Esophagus muscularis mucosa (tissue), 4 donors: ENCODE measurements at places on chromosomes 2 and 18. TPM values are rescaled to one million over a fixed set of nuclear protein-coding genes. Genes with fewer than 3 reads are reported as not detected.

DNA sequence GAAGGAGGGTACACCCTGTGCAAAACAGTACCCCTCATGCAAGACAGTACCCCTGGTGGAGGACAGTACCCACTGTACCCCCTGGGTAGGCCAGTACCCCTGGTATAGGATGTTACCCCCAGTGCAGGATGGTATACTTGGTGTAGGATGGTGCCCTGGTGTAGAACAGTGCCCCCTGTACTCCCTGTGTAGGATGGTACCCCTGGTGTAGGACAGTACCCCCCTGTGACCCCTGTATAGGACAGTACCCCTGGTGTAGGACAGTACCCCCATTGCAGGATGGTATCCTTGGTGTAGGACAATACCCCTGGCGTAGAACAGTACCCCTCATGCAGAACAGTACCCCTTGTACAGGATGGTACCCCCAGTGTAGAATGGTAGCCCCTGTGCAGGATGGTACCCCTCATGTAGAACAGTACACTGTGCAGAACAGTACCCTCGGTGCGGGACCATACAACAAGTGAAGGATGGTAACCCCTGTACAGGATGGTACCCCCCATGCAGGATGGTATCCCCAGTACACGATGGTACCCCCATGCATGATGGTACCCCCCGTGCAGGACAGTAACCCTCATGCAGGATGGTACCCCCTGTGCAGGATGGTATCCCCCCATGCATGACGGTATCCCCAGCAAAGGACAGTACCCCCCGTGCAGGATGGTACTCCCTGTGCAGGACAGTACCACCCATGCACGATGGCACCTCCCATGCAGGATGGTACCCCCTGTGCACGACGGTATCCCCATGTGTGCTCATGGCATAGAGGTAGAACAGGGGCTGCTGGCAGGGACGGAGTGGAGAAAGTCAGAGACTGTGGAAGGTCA, 248.0 kb downstream of the DCDC2C start:
- DNase-seq = peak; percentile 42

GRCh38 chr18:49786019-49786720, 27.2 kb downstream of the ACAA2 start:
- no peak for DNase-seq

- no peak for DNase-seq
Observed at GRCh38 chr18:62201870-62202269, 14.8 kb downstream of the RELCH start.

- no peak for DNase-seq
Observed at GRCh38 chr2:61816480-61817355, 37.1 kb downstream of the FAM161A start.

- DNase-seq = no peak
Observed at GRCh38 chr2:203359450-203359849, 31.3 kb downstream of the ABI2 start.

DNA sequence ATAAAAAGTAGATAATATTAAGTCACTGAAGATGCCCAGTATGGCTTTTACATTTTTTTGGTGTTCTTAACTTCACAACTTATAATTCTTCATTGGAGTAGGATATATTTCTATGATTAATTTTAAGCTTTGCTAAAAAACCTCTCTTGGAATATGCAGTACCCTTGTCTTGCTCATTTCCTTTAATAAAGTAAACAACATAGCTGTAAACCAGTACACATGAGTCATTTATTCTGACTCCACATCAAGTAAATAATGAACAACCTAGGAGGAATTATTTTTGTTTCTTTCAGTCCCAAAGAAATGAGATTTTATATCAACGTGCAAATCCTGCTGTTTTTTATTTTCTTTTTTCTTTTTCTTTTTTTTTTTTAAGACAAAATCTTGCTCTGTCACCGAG, 869.1 kb downstream of the CNTNAP5 start:
- no peak for DNase-seq

DNA sequence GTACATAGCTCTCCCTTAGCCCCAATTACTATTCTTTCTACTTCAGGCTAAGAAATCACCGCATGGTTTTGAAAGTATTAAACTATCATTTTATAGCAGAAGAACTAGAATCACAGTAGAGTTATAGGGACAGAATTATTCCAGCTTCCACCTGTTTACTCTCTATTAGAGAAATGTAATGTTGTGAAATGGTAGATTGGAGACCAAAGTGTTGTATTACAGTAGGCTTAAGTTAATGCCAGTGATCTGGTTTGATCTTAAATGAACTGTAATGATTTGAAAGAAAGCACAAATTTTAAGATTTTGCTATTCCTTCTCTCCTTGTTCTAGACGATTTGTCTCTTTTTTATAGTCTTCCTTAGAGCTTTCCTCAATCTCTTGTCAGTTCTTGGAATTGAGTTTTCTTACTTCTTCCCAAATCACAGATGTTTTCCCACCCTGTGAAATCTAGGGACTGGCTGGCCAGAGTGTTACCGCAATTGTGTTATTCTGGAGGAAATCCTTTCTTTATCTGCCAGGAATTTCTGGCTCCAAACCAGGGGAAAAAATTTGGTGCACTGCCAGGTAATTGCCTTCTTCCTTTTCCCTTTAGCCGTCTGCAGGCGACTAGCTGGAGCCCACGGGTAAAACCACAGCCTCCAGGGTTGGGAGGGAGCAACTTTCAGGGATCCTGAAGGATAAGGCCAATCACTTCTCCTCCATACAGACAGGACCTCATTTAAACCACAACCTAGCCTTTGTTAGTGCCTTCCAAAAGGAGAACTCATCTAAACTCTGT, 51.7 kb downstream of the NOP58 start:
- peak; percentile 94 for DNase-seq

- DNase-seq = no peak
Observed at GRCh38 chr2:1775511-1776035, 31.3 kb upstream of the PXDN start.

DNA sequence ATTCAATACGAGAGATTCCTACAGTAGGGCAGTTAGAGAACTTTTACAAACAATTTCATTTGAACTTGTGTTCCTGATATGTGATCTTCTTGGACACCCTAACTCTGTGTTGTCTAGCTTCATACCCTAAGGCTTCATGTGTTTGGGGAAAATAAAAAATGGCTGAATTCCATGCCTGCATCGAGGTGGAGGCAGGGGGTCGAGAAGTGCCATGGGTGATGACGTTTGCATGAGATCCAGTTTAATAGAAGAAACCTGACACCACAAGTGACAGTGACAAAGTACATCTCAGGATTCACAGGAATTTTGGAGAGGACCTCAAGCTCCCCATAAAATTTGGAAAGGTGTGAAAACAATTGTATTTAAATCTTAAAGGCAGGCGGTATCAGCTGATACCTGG, 169.2 kb upstream of the NABP1 start:
- DNase-seq = no peak

DNA sequence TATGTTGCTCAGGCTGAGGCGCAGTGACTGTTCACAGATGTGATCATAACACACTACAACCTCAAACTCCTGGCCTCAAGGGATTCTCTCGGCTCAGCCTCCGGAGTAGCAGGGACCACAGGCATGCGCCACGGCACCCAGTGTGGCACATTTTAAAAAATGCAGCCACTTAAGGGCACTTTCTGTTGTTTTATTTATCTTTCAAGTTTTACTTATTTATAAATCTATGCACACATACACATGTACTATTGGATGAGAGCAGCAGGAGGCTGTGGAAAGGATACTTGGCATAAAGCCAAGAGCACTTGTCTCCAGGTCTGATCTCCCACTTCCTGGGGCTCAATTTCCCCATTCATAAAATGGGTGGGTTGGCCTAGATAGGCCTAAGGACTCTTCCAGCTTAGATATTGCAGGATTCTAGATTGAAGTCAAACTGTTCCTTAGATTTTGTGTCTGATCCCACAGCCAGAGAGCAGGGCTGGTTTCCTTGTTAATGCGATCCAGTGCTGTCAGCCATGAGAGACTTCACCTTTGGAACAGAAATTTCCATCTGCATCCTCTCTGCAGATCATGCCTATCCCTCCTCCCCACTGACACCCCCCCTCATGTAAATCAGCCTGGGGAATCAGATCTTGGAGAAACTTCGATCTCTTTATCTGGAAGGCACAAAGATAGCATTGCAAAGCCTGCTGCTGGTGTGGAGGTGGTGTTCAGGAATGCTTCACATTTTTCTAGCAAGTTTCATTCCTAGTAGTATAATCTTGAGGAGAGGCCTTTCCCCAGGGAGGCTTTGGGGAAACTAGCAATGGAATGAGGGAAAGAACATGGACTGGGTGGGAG, 24.7 kb downstream of the PCBP1 start:
- no peak for DNase-seq

DNA sequence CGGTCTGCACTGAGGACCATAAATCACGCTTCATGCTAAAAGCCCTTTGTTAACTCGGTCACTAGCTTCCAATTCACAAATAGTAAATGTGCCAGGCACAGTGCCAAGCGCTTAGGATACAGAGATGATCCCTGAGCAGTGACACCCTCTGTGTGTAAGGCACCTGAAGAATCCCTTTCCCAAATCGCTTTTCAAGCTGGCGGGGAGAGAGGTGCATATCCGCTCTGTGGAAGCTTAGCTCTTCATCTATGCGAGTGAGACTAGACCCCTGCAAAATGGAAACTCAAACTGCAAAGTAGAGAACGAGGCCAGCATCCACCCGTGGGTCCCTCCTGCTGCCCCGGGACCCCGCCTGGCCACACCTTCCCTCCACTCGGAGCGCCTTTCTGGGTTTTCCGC, 2.4 kb downstream of the PIEZO2 start:
- DNase-seq = peak; percentile 85

DNA sequence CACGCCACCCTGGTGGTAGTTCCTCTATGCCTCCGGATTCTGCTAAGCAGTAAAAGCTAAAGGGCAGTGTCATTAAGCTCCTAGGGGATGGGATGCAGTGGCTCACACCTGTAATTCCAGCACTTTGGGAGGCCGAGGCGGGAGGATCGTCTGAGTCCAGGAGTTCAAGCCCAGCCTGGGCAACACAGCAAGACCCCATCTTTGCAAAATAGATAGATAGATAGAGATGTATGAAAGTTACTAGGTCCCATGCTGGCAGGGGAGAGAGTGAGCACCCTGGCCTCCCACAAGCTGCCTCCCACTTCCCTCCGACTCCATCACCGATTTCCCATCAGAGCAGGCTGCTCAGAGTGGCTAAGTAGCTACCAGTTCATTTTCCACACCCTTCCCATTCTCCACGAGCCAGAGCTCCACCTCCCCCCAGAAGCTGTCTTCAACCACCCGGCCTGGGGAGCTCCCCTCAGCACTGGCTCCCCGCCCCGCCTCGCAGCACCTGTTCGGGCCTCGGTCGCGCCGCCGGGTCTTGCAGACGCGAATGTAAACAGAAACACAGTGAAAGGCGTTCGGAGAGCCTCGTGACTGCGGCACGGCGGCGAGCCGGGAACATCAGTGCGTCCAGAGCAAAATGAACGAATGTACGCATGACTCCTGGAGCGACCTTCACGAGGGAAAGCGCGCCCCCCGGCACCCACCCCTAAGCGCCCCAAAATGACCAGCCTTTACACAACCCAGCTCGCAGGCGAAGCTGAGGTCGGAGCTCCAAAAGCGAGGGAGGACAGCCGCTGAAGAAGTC, 598 bp upstream of the CEP68 start:
- no peak for DNase-seq

GRCh38 chr2:187549951-187550555, 4.2 kb downstream of the TFPI start:
- no peak for DNase-seq

DNA sequence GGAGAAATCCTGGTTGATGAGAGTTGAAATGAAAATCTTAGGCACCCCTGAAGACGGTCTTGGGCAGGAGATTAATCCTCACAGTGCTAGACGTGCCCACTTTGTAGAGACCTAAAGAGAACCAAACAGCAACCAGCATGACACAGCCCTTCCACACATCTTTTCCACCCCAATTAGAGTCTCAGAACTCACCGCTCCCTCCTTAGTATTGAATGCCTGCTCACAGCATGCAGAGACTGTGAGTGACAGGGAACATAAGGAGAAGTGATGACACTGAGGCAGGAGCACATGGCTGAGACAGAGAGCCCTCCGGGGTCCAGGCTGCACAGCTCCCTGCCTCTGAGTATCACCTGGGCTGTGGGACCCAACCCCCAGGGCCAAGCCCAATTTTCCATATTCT, 367.6 kb downstream of the EIPR1 start:
- DNase-seq = no peak

DNA sequence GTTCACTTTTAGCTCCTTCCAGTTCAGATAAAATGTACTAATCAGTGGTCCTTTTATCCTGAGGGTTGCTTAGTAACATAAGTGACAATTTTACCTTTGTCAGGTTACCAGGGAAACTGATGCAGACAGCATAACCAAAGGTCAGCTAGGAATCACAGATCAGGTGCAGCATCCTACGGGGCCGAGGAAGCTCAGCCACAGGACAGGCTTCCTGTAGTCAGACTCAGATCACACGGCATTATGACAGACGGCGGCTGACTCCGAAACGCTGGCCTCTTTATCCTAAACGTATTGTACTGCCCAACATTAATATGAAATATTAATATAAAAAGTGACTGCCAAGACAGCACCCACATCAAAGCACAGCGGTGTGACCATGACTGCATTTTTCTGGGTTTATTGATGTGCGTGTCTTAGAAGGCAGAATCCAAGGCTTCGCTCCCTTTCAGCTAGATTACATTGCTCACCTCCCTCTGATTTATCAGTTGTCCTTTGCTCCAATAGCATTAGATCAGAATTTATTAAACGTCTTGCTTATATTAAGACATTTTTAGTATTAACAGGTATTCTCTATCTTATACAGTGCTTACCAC, 444.5 kb downstream of the CMPK2 start:
- no peak for DNase-seq

- DNase-seq = no peak
Observed at GRCh38 chr18:23682045-23682444, 7.2 kb upstream of the LAMA3 start.

DNA sequence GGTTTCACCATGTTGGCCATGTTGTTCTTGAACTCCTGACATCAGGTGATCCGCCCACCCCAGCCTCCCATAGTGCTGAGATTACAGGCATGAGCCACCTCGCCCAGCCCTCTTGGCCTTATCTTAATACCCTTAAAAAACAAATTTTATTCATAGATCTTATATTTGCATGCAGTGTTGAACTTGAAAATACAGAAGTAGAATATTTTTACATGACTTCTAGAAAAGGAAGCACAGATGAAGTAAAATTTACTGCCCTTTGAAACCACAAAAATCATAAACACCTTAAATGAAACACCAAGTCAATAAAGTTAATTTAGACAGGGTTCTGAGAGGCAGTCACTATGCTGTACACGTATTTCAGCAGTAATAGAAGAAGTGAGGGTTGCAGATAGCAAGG, 145.7 kb downstream of the CERS6 start:
- DNase-seq = no peak

- no peak for DNase-seq
Observed at GRCh38 chr2:116810645-116811044, 1003.8 kb upstream of the DDX18 start.

- no peak for DNase-seq
Observed at GRCh38 chr2:12498286-12498685, 218.4 kb upstream of the TRIB2 start.

The SH3RF3 gene
- 9.6 TPM for total RNA-seq

The BOLA3 gene
- total RNA-seq = 43.8 TPM

The CAMKMT gene
- total RNA-seq = 7.5 TPM

The VWA3B gene
- not detected for total RNA-seq

The CABYR gene
- 3.1 TPM for total RNA-seq

The GALNT14 gene
- 1.0 TPM for total RNA-seq

The CCL20 gene
- not detected for total RNA-seq

The UPP2 gene
- total RNA-seq = not detected

The PNKD gene
- total RNA-seq = 69.8 TPM

The KCNIP3 gene
- total RNA-seq = 29.9 TPM

The MEP1B gene
- total RNA-seq = not detected

The CDK5R2 gene
- 0.52 TPM for total RNA-seq

The LOXHD1 gene
- total RNA-seq = not detected

The NTSR2 gene
- total RNA-seq = not detected

The ST8SIA5 gene
- total RNA-seq = not detected

The MTCL1 gene
- total RNA-seq = 38.9 TPM
